Esophagus squamous epithelium (tissue), 5 donors: ENCODE measurements at places on chromosomes 2 and 18. TPM values are rescaled to one million over a fixed set of nuclear protein-coding genes. Genes with fewer than 3 reads are reported as not detected.
A peak's percentile ranks its signal among the peaks of the same experiment; 100 is the strongest.

GRCh38 chr2:197248001-197248401, 62.6 kb downstream of the ANKRD44 start:
- DNase-seq: no peak
- no peaks in the 10 kb centered on the region for H3K4me1 ChIP-seq
- no peaks in the 10 kb centered on the region for H3K27me3 ChIP-seq
- H3K4me3 ChIP-seq: no peak overlapping the region

DNA sequence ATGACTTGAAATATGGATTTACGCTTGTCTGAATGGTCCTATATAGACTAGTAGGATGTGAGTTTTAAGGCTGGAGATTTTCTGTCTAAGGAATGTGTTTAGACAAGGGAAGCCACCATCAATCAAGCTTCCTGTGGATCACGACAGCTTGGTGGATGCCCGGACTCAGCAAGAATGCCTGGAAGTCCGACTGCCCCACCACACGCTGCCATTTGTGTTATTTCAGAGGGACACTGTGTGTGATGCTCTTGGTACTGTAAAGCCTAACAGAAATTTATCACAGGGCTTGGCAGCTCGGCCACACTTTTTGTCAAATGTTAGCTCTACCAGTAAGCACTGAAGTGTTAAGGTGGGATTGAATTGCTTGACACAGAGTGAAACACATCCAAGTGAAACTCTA, 127.1 kb upstream of the CDH7 start:
- no peaks in the 10 kb centered on the region for H3K4me1 ChIP-seq
- H3K36me3 ChIP-seq: no peaks in the 10 kb centered on the region
- H3K27me3 ChIP-seq: no peaks in the 10 kb centered on the region
- no peak overlapping the region for H3K4me3 ChIP-seq

GRCh38 chr2:17628349-17629261, 88.1 kb downstream of the VSNL1 start:
- H3K27ac ChIP-seq: peak overlapping the region; percentile 57
- no peaks in the 10 kb centered on the region for H3K27me3 ChIP-seq
- DNase-seq: no peak
- H3K36me3 ChIP-seq: peaks cover 21% of the 10 kb centered on the region

DNA sequence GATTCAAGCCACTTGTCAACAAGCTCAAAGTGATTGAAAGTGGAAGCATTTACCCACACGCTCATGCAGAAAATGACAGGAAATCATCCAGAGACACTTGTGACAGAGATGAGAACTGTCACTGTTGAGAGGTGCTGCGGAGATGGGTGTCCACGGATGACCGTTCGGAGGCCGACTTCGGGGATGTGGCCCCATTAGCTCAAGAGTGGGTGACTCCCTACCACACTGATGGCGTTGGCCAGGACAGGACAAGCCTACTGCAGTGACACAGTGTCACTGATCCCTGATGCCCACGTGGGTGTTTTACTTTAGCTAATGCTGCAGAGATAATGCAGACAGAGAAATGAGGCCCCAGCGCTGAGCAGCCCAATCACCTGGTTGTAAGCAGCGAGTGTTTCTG, 81.5 kb upstream of the YWHAQ start:
- DNase-seq: no peak
- no peak overlapping the region for H3K4me3 ChIP-seq
- no peaks in the 10 kb centered on the region for H3K4me1 ChIP-seq

DNA sequence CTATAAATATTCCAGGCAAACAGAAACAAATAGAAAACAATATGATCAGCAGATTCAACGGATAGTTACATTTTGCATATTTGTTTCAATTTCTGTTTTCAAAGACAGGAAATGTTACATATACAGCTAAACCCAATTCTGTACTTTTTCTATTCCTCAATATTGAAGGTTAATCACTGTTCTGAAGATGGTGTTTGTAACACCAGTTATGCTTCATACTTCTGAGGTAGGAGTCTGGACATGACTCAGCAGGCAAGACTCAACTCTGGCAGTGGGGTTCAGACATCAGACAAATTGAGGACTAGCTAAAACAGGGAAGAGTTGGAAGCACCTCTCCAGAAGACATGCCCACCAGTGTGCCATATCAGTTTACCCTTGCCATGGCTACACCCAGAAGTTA, 16.6 kb downstream of the SERPINB13 start:
- H3K27me3 ChIP-seq: no peaks in the 10 kb centered on the region
- H3K27ac ChIP-seq: peak overlapping the region; percentile 69
- peaks cover 31% of the 10 kb centered on the region for H3K4me1 ChIP-seq
- H3K36me3 ChIP-seq: no peaks in the 10 kb centered on the region
- DNase-seq: no peak

CFAP65 gene
- not detected for total RNA-seq

CCDC68 gene
- total RNA-seq: 0.11 TPM

DNA sequence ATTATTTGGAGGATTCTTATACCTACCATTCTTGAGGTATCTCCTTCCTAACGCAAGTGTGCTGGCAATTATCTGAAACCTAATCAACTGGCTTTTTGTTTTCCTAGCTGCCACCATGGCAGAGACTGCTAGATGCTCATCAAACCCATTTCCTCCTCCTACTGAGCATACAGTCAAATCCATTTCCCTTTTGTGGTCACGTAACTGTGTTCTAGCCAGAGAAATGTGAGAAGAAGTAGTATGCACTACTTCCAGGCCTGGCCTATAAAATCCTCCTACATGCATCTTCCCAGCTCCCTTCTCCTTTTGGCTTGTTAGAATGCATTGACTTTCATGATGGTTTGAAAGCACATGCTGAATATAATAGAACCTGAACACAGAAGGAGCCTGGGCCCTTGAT, 494.1 kb upstream of the MEIS1 start:
- no peak for DNase-seq
- no peak overlapping the region for H3K4me3 ChIP-seq
- no peaks in the 10 kb centered on the region for H3K36me3 ChIP-seq
- no peaks in the 10 kb centered on the region for H3K27me3 ChIP-seq

DNA sequence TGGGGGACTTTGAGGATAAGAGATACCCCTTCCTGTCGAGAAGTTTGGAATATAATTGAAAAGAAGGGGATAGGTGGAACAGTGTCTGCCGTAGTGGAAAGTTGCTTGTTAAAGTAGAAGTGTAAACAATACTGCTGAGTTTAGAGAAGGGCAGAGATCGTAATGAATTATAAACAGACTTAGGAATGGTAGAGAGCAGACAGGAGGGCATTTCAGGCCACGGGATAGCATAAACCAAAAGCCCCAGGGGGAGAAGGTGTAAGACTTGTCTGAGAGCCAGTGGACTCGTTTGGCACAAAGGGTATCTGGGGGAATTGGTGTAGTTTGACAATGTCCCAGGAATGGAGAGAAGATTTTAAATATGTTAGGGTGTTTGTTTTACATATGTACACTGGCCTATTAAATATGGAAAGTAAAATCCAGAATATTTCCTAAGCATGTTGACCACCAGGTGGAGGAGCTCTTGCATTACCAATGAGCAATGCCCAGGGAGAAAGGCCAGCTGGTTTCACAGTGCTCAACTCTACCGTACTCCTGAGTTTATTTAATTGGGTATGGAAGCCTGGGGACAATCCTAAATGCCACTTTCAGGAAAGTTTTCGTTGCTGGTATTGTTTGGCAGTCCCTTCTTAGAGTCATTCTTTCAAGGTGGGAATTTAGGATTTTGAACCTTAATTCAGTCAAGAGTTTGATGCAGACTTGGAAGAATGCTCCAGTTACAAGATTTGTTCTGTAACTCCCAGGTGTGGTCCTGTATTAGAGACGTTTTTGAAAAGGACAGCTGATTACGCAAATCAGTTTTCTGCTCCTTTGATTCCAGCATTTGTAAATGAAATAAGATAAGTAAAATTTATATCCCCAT, 7.5 kb downstream of the COPS8 start:
- peaks cover 19% of the 10 kb centered on the region for H3K4me1 ChIP-seq
- no peak for DNase-seq
- H3K36me3 ChIP-seq: no peaks in the 10 kb centered on the region
- no peak overlapping the region for H3K4me3 ChIP-seq
- H3K27me3 ChIP-seq: no peaks in the 10 kb centered on the region

ARHGAP15 gene
- total RNA-seq: 16.8 TPM

DNA sequence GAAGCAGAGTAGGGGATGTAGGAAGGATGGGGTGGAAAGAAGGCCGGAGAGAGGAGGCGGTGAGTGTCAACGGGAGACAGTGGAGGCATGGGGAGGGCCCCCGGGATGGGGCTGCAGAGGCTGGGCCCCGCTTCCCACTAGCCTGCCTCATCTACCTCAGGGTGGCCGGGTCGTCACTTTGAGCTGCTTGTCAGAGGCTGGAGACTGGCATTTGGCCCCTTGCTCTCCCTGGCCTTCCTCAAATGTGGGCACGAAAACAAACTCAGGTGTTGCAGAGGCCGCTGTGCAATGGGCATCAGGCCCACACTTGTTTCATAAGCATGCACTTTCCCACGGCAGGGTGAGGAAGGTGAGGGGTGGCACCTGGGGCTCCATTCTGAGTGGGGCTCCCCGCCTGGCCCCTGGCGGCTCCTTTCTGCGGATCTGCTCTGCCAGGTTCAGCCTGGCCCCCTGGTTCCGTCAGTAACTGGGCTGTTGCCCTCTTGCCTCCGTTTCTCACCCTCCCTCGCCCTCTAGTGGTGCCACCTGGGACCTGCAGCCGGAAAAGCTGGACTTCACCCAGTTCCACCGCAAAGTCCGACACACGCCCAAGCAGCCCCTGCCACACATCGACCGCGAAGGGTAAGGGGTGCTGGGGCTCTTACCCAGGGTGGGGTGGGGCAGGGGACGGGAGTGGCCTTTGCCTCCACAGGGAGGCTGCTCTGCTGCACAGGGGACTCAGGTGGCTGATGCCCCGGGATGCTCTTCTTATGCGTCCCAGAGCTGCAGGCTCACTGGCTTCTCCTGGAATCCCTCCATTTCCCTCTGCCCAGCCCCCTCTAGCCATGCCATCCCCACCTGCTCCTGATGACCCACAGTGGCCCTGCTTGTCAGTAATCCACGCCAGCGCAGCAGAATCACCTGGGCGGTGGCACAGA, 125.4 kb downstream of the CTIF start:
- no peak overlapping the region for H3K27ac ChIP-seq

DNA sequence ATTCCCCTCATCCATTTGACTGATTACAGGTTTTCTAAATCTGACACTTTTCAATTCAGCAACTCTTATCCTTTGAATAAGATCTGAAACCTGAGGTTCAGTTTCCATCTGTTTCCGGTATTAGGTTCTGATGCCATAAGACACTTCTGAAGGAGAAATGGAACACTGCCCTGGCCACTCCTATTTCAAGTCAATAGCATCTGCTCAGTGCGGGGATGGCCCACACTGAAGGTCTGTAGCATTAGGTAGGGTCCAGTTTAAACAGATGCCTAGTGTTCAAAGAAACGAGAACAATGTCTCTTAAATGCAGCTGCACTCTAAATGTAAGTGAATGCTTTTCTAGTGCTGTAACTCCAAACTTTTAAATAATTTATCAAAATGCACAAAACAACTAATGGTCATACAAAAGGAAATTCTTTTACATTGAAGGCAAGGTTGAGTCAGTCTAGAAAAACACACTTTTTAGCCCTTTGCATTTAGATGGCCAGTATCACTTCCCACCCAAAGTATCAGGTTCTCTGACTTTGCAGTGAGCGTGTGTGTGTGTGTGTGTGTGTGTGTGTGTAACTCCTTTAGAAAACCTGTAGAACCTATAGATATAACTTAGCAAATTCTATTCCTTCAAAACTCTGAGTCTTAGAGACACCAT, 78.2 kb downstream of the STK39 start:
- peaks cover 12% of the 10 kb centered on the region for H3K4me1 ChIP-seq
- H3K27ac ChIP-seq: no peak overlapping the region
- H3K27me3 ChIP-seq: no peaks in the 10 kb centered on the region
- no peaks in the 10 kb centered on the region for H3K36me3 ChIP-seq
- no peak for DNase-seq

- no peak overlapping the region for H3K27ac ChIP-seq
- no peaks in the 10 kb centered on the region for H3K27me3 ChIP-seq
- no peak for DNase-seq
Observed at GRCh38 chr2:70686577-70687460, 81.2 kb downstream of the ADD2 start.

- no peak overlapping the region for H3K4me3 ChIP-seq
- no peaks in the 10 kb centered on the region for H3K4me1 ChIP-seq
- no peaks in the 10 kb centered on the region for H3K36me3 ChIP-seq
- H3K27me3 ChIP-seq: no peaks in the 10 kb centered on the region
- H3K27ac ChIP-seq: no peak overlapping the region
Observed at GRCh38 chr2:140178234-140178633, 1398.0 kb upstream of the NXPH2 start.

- no peaks in the 10 kb centered on the region for H3K4me1 ChIP-seq
- H3K27ac ChIP-seq: no peak overlapping the region
- H3K4me3 ChIP-seq: no peak overlapping the region
- DNase-seq: no peak
- H3K36me3 ChIP-seq: no peaks in the 10 kb centered on the region
Observed at GRCh38 chr2:25071966-25072365, 30.1 kb downstream of the EFR3B start.

- H3K27me3 ChIP-seq: no peaks in the 10 kb centered on the region
- peak overlapping the region; percentile 96 for H3K27ac ChIP-seq
- DNase-seq: no peak
- peak overlapping the region; percentile 25 for H3K4me3 ChIP-seq
Observed at GRCh38 chr2:144509001-144509878, 10.7 kb downstream of the ZEB2 start.

SERPINB12 gene
- total RNA-seq: 0.76 TPM

DNA sequence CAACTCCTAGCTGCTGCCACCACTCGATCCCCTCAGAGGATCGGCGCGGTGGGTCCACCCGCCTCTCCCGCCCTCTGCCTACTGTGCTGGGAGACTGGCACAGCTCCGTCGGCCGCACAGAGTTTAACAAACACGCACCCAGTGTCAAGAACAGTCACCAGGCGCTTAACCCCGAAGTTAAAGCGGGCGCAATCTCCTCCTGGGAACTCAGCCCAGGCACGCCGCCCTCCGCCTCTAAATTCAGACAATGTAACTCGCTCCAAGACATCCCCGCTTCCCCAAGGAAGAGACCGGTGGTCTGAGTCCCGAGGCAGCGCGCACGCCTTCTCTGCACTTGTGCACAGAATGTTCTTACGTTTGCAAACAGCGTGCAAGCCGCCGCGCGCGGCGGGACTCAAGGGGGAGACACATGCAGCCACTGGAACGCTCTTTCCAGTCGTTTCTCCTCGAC, 533 bp downstream of the CXCR4 start:
- H3K4me1 ChIP-seq: peaks cover 48% of the 10 kb centered on the region
- H3K27me3 ChIP-seq: peaks cover 100% of the 10 kb centered on the region
- peak overlapping the region; percentile 30 for H3K4me3 ChIP-seq
- DNase-seq: no peak
- H3K27ac ChIP-seq: peak overlapping the region; percentile 67

ASTL gene
- 0.53 TPM for total RNA-seq
